ENCODE measurements at places on chromosomes 16 and 17.
A peak's percentile ranks its signal among the peaks of the same experiment; 100 is the strongest.

GRCh38 chr16:2595393-2596205 lies 57.8 kb downstream of the PDPK1 start:
- DNase-seq: no peak

- no peak for DNase-seq
Measured at GRCh38 chr16:48539485-48540221, 70.3 kb downstream of the N4BP1 start.

- peak; percentile 84 for DNase-seq
Measured at GRCh38 chr16:17224879-17225281, 245.9 kb downstream of the XYLT1 start.

DNA sequence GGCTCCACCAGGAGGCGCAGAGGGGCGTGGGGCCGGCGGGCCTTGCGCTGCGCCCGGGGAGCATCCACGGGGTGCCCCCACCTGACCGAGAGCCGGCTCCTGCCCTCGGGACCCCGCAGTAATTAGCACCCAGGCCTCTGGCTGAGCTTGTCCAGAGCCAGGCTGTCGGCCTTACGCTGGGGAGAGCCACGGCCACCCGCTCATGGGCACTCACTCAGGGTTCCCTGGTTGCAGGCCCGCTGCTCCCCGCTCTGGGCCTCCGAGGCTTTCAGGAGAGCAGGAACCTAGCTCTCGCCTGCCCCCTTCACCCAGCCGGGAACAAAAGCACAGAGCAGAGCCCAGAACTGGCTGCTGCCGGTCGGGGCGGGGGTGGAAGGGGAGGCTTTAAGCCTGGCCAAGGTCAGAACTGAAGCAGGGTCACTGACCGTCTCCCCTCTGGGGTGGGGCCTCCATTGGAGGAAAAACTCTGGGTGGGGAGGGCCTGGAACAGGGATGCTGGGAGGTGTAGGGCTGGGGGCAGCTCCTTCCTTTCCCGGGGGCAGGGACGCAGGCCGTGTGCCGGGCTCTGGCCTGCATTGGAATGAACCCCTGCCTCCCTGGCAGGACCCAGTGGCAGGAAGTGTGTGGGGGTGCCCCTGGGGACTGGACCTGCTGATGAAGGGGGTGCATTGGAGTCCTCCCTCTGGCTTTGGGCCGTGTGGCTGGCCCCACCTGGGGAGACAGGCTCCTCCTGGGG lies 12.3 kb downstream of the GLIS2 start:
- peak; percentile 89 for DNase-seq

DNA sequence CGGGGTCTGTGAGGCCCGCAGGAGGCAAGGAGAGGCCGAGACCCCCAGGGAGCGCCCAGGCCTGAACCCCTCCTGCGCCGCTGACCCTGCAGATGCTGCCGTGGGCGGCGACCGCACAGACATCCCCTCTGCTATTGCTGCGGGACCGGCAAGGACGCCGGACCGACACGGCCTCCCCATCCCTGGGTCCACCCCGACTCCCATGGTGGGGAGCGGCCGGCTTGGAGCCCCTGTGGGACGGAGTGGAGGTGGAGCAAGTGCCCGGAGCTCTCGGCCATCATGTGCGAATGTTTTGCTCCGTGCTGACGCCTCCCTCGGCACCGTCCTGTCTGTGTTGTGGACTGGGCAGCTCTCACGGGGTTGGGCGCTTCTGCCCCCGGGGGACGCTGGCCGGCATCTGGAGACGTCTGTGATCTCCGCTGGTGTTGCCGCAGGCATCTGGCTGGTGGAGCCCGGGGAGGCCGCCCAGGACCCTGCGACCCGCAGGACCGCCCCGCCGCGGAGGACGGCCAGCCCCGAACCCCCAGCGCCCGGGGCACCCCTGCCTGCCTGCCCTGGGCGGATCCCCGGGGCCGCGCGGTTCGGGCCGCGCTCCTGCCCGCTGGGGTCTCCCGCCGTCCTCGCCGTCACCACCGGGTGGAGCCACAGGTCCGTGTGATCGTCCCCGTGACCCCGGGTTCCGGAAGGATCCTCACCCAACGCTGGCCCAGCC lies 12.8 kb upstream of the GNG13 start:
- peak; percentile 53 for DNase-seq
